ENCODE measurements at places on chromosomes 3 and 15.

- DNase-seq = no peak
Observed at GRCh38 chr3:14801668-14802380, 16.9 kb upstream of the FGD5 start.

- peak; percentile 55 for DNase-seq
Observed at GRCh38 chr15:78049691-78050440, 27.6 kb downstream of the TBC1D2B start.

DNA sequence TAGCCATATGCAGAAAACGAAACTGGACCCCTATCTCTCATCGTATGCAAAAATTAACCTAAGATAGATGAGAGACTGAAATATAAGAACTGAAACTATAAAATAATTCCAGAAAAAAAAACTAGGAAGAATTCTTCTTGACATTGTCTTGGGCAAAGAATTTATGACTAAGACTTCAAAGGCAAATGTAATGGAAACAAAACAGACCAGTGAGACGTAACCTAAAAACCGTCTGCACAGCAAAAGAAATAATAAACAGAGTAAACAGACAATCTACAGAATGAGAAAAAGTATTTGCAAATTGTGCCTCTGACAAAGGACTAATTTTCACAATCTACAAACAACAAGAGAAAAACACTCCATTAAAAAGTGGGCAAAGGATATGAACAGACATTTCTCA, 92.3 kb downstream of the FAM227B start:
- no peak for DNase-seq

- DNase-seq = no peak
Observed at GRCh38 chr3:13345772-13346171, 74.3 kb downstream of the NUP210 start.

DNA sequence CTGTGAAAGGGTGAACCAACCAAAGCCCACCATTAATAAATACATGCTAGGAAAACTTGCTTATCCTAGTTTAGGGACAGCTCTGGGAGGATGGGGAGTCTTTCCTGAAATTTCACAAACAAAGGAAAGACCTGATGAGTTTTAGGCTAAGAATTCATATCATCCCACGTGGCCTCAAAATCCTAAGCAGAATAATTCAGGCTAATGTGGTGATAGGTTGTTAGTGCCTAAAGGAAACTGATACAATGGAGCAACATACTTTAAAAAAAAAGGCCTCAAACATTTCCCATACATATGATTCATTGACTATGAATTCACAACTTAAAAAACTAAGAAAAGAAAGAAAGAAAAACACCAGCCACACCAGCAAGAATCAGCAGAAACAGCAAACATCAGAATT, 126.9 kb upstream of the CNTN4 start:
- no peak for DNase-seq

GRCh38 chr15:58447271-58448010, 15.7 kb downstream of the LIPC start:
- DNase-seq = no peak

DNA sequence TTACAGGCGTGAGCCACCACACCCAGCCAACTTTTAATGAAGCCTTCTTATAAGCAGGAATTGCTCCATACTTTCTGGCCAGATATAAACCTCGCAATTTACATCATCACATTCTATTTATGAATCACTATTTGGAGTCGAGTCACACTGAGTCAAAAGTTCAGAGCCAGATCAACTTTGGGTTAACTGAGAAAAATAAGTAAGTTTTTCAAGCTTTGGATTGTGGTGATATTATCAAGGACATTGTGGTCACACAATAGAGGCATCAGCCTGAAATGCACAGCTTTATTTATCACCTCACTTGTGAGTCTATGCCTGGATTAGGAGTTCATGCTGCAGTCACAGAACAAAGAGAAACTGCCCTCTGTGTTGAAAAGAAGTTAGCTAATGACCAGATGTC, 1163.5 kb downstream of the ROBO1 start:
- no peak for DNase-seq

GRCh38 chr15:69117431-69117871, 43.0 kb upstream of the GLCE start:
- no peak for DNase-seq

GRCh38 chr3:20056725-20057611, 16.7 kb downstream of the KAT2B start:
- no peak for DNase-seq

DNA sequence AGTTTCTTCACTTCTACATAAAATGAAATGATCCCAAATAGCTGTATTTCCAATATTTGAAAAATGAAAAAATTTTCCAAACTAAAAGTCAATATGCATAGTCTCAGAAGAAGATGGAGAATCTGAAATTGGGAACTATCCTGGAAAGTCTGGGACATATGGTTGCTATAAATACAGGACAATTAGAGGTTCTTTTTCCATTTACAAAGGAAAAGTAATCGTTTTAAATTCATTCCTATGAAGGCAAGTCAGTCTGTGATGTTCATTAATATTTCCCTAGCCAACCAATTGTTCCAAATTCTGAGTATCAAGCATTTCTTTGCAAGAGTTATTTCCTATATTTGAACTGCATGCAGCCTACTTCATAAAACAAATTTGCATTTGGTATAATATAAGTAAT, 102.2 kb downstream of the NEDD4 start:
- DNase-seq = no peak

- DNase-seq = no peak
Observed at GRCh38 chr3:13451301-13451673, 28.8 kb upstream of the HDAC11 start.

GRCh38 chr3:155069729-155070128, 10.4 kb upstream of the MME start:
- DNase-seq = no peak

DNA sequence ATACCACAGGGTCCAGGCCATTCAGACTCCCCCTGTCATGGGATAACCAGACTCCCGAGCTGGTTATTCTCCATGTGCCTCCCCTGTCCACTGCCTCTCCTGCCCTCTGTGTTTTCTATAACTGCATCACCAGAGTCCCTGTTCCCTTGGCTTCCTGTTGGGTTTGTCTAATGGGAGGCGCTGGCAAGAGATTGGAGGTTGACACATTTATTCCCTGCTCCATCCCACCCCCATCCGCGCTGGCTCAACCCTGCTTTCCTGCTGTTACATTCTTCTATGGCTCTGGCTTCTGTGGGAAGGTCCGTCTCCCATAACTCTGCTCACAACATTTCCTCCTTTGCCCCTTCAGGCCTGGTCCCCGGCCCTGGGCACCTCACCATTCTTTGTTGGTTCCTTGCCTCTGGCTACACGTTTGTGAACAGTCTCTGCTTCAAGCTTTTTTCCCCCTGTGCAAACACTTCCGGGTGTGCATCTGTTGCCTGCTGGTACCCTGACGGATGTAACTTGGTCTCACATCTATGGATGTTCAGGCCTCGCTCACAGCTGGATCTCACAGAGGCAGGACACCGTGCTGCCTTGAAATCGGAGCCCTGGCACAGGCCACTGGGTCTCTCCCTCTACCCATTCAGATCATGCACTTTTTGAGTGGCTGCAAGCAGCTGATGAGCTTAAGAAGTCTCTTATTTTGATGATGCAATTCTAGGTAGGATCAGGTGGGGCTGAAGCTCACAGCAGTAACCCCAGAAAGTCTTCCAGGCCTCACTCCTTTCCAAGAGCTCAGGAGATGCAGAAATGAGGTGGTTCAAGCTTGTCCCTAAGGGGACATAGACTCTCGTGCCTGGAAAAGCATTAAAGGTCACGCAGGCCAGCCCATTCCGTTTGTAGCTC, 68.6 kb upstream of the ATP13A3 start:
- no peak for DNase-seq

DNA sequence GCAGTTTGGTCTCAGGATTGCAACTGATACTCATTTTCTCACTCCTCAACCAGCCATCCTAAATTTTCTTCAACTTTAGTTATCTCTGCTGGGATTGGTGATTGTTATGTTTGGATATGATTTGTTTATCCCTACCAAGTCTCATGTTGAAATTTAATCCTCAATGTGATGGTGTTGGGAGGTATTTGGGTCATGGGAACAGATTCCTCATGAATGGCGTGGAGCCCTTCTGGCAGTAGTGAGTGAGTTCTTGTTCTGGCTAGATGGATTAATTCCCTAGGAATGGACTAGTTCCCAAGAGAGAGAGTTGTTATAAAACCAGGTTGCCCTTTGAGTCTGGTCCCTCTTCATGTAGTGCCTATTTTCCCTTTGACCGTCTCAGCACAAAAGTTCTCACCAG, 399.9 kb downstream of the SQOR start:
- no peak for DNase-seq

DNA sequence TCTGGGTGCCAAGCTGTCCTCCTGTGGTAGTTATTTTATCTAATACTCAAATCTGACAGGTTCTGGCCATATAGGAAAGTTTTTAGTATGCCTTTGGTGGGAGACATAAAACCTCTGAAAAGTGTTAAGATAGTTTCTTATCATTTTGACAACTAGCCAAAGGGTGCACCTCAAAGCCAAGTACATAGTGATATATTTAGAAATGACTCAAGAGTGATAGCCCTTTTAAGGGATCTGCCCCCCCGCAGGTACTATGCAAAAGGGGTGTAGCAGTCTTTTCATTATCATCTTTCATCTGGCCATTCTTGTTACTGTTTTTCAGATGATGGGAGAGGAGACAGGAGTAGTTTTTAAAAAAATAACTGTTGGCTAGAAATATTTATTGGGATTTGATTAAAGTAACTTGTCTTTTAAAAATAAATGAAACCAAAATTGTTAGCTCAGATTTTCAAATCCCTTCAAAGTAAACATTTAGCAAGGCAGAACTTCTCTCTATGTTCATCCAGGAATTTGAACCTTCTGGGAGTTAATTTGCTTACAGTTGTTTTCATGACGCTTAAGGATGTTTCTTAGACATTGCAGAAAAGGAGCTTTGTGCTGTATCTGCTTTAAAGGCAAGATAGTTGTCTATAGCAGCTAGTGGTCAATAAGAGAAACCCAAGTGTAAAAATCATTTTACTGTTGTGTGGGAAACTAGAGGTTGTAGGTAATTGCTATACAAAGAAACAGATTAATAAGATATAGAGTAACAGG, 5.1 kb downstream of the PHLDB2 start:
- DNase-seq = no peak
